ENCODE measurements at places on chromosomes 1 and 21. TPM values are rescaled to one million over a fixed set of nuclear protein-coding genes. Genes with fewer than 3 reads are reported as not detected.

The SESN2 gene
- total RNA-seq = 33.2 TPM

The TSSK3 gene
- total RNA-seq = 2.3 TPM

The ICOSLG gene
- total RNA-seq = not detected

The KLHDC9 gene
- 1.8 TPM for total RNA-seq

The CDC7 gene
- 15.5 TPM for total RNA-seq

The KANK4 gene
- 0.09 TPM for total RNA-seq

The C1QB gene
- total RNA-seq = not detected

The MIXL1 gene
- total RNA-seq = not detected

The TOR3A gene
- total RNA-seq = 32.5 TPM

The SPATA17 gene
- 1.8 TPM for total RNA-seq

The PLA2G2C gene
- not detected for total RNA-seq

The TMCO4 gene
- total RNA-seq = 25.3 TPM

The TSHB gene
- not detected for total RNA-seq

The PDE9A gene
- not detected for total RNA-seq

The CR1L gene
- total RNA-seq = not detected

The RXRG gene
- not detected for total RNA-seq

The TMEM52 gene
- not detected for total RNA-seq

The IL10RB gene
- total RNA-seq = 31.0 TPM

The TRIM58 gene
- 0.09 TPM for total RNA-seq

The KCNA3 gene
- under 0.01 TPM for total RNA-seq

The LCE3E gene
- total RNA-seq = not detected

The RGS16 gene
- total RNA-seq = 2.3 TPM

The COL24A1 gene
- 0.27 TPM for total RNA-seq

The S100A2 gene
- total RNA-seq = 3.3 TPM

The INSRR gene
- total RNA-seq = not detected

The IFI44L gene
- total RNA-seq = 17.7 TPM

The COA6 gene
- 24.6 TPM for total RNA-seq

The IRF6 gene
- 3.1 TPM for total RNA-seq

The HS2ST1 gene
- 46.0 TPM for total RNA-seq

The MAP3K21 gene
- 0.18 TPM for total RNA-seq

The EXTL1 gene
- 0.18 TPM for total RNA-seq

The KRTAP12-4 gene
- total RNA-seq = not detected

The IL24 gene
- not detected for total RNA-seq

The SLC5A9 gene
- total RNA-seq = not detected

The FOXD3 gene
- total RNA-seq = not detected

The SIK1 gene
- 4.4 TPM for total RNA-seq

The CD84 gene
- not detected for total RNA-seq

The OR2T3 gene
- not detected for total RNA-seq

The C8B gene
- not detected for total RNA-seq

The OR6F1 gene
- not detected for total RNA-seq

The LAX1 gene
- total RNA-seq = 0.74 TPM

The IL12RB2 gene
- total RNA-seq = not detected

The ARID4B gene
- 36.7 TPM for total RNA-seq

The TTLL7 gene
- total RNA-seq = 16.0 TPM

The SELP gene
- not detected for total RNA-seq

The C1orf87 gene
- total RNA-seq = not detected

The PGLYRP4 gene
- total RNA-seq = not detected

The TNFSF4 gene
- total RNA-seq = 0.49 TPM

The ACTA1 gene
- not detected for total RNA-seq

The FMO5 gene
- 1.8 TPM for total RNA-seq
